Neural crest cell (in vitro differentiated cells): ENCODE measurements at places on chromosomes 6 and 20.

- no peak for DNase-seq
These were observed 260.5 kb upstream of the MARCKS start for GRCh38 chr6:113596387-113597230.

DNA sequence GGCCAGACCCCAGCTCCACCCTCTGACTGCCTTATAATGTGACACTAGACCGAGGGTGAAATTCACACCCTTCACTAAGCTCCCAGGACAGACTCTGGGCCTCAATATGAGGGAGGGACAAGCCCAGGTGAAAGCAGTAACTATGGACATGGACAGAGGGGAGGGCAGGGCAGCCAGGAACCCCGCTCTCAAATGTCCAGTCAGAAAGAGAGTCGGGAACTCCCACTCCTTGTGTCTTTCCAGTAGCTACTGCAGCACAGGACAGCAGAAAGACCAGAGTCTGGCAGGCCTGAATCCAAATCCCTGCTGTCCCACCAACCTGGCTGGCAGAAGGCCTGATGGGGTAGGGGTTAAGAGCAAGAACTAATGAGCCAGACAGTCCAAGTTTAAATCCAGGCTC is 6.4 kb downstream of the C20orf96 start:
- no peak for DNase-seq

DNA sequence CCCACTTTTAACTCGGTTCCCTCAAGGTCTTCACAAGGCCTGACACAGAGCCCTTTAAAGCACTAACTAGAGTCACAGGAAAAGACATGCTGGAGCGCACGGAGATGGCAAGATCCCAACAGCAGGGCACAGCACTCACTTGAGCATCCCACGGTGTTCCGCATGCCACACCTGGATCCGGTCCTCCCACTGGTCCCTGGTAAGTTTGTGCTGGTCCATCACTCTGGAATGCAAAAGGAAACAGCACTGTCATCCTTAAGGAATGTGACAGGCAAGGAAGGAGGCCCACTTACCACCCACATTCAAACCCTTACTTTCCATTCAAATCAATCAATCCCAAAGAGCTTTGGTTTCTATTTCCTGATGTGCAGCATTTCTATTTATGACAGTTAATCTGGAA is 34.7 kb downstream of the EZR start:
- DNase-seq: no peak

- no peak for DNase-seq
These were observed 41.2 kb downstream of the PTPRK start for GRCh38 chr6:128479048-128479666.

DNA sequence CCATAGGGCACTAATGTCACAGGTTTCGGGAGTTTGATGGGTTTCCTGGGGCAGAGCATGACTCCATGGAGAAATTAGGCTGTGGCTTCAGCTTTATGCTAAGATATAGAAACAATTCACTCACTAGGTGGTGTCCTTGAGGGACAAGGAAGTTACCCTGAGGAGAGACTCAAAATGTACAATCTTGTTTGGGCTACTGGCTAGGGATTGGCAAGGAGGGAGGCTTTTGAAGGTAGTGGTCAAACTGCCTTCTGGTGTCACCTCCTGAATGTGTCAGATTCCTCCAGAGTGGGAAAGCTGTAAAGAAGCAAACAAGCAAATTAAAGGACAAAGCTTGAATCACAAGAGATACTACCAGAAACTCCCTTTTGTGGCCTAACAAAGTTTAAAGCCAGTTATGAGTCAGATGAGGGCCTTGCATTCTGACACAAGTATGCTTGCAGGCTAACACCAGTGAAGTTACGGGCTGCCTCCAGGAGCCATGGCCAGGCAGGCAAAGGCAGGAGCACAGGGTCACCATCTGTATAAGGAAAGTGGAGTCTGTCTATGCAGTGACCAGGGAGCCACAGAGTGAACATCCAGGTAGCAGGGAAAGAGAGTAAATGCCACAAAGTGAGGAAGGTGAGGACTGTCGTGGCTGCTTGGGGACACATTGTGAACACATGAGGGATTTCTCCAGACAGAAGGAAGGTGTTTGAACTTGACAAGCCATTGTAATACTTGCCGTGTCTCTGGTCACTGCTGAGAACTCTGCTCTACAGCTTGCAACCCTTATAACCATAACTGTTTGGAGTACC is 107.7 kb upstream of the DTNBP1 start:
- no peak for DNase-seq

DNA sequence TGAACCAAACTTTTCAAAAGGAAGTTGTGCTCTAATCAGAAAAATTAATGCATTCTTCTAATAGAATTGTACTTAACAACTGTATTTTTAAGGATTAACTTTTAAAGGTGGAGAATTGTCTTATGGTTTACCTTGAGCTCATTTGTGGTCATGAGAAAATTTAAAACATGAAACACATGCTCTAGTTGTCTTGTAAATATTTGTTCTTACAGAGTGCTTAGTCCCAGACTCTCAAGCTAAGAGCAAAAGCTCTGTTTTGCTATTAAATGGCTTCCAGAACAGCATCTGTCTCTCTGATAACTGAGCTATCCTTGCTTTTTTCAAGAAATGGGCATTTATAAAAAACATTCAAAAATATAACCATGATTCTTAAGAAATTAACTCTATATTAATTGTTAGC is 512.2 kb upstream of the SYNCRIP start:
- no peak for DNase-seq

DNA sequence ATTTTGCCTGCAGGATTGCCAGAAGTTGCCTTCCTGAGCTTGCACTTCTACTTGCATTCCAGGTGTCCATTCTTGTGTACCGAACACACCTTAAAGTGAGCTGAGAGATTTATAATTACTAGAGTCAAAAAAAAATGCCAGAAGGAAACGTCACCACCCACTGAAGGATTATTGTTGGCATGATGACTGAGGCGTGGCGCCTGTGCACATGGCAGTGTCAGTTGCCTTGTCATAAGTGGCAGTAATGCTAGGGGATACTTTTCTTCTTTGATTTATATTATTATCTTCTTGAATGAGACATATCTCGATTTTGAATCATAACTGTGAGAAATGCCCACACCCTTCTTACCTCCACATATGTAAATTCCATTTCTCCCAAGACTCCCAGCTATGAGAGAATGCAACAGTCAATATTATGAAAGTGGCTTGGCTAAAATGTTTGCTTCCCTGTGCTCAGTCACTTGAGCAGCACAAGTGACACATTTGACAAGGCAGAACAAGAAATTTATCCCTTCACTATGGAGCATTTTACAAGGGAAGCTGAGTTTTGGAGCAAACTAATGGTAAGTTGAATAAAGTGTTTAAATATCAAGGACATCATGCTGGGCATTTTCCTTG is 149.5 kb upstream of the SASH1 start:
- DNase-seq: no peak

- DNase-seq: no peak
These were observed 98.7 kb downstream of the BACH2 start for GRCh38 chr6:90197854-90198496.

DNA sequence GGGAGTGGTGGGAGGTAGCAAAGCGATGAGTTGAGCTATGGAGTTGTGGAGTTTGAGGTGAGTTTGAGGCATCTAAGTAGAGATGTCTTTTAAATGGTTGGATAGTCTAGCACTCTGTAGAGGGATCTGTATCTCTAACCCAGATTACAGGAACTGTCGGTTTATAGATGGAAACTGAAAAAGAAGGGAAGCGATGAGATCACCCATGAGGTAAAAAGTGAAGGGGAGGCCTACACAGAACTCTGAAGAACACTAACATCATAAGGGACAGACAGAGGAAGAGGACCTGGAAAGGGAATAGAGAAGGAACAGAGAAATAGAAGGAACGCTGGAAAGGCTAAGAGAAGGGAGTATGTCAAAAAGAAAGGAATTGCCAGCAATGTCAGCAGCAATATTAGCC is 2.5 kb downstream of the HINT3 start:
- DNase-seq: no peak
